Epithelial cell of alveolus of lung (primary cell): ENCODE measurements at places on chromosomes 2 and 18. TPM values are rescaled to one million over a fixed set of nuclear protein-coding genes. Genes with fewer than 3 reads are reported as not detected.

The PDE6D gene
- 15.7 and 20.4 TPM in 2 replicates for total RNA-seq

The CFAP210 gene
- not detected in 2 replicates for total RNA-seq

The RIOK3 gene
- 37.5 and 41.9 TPM in 2 replicates for total RNA-seq

The ADD2 gene
- total RNA-seq = 0.88 and 1.4 TPM in 2 replicates

The RSAD2 gene
- 1.4 TPM in 1 of 2 replicates, not detected in the other for total RNA-seq

The NEU2 gene
- not detected in 2 replicates for total RNA-seq

The SPATA3 gene
- not detected in 2 replicates for total RNA-seq

The LAMA1 gene
- 2.8 and 16.0 TPM in 2 replicates for total RNA-seq

The AGXT gene
- total RNA-seq = not detected in 2 replicates

The NAT8 gene
- not detected in 2 replicates for total RNA-seq

The IL18R1 gene
- 3.1 and 57.0 TPM in 2 replicates for total RNA-seq

The HOXD10 gene
- not detected in 2 replicates for total RNA-seq

The SPHKAP gene
- 0.08 and 0.26 TPM in 2 replicates for total RNA-seq

The GRB14 gene
- total RNA-seq = 1.3 TPM in 1 of 2 replicates, not detected in the other

The LOXHD1 gene
- not detected in 2 replicates for total RNA-seq

The MPPE1 gene
- 14.2 and 40.8 TPM in 2 replicates for total RNA-seq

The TCF23 gene
- not detected in 2 replicates for total RNA-seq

The RNF25 gene
- total RNA-seq = 24.0 and 24.7 TPM in 2 replicates

The HJURP gene
- 8.4 and 22.4 TPM in 2 replicates for total RNA-seq

The MTLN gene
- 31.9 and 55.6 TPM in 2 replicates for total RNA-seq

The DNAJC5G gene
- total RNA-seq = not detected in 2 replicates

The EML6 gene
- total RNA-seq = 0.65 TPM in 1 of 2 replicates, not detected in the other

The TNFAIP6 gene
- total RNA-seq = 32.4 and 48.5 TPM in 2 replicates

The ZSWIM2 gene
- not detected in 2 replicates for total RNA-seq

The GRHL1 gene
- total RNA-seq = 0.16 and 0.65 TPM in 2 replicates

The RAD51AP2 gene
- under 0.01 TPM in 1 of 2 replicates, not detected in the other for total RNA-seq

The DYSF gene
- total RNA-seq = 1.4 and 4.3 TPM in 2 replicates

The PELI1 gene
- 5.6 and 7.6 TPM in 2 replicates for total RNA-seq

The TMEM200C gene
- 2.5 and 7.7 TPM in 2 replicates for total RNA-seq

The POTEJ gene
- not detected in 2 replicates for total RNA-seq

The LINC00305 gene
- total RNA-seq = not detected in 2 replicates

The AGAP1 gene
- 8.0 and 13.8 TPM in 2 replicates for total RNA-seq

The PMS1 gene
- total RNA-seq = 12.7 and 15.1 TPM in 2 replicates

The PSTPIP2 gene
- total RNA-seq = 3.3 and 11.2 TPM in 2 replicates

The CD8B2 gene
- not detected in 2 replicates for total RNA-seq

The ATOH8 gene
- total RNA-seq = 5.3 and 63.2 TPM in 2 replicates

The AKAIN1 gene
- total RNA-seq = not detected in 2 replicates

The MEP1B gene
- not detected in 2 replicates for total RNA-seq

The STK17B gene
- total RNA-seq = 16.9 and 55.6 TPM in 2 replicates

The TBR1 gene
- total RNA-seq = under 0.01 and 0.32 TPM in 2 replicates

The VPS4B gene
- 25.7 and 36.1 TPM in 2 replicates for total RNA-seq

The GALNT13 gene
- total RNA-seq = under 0.01 and 0.78 TPM in 2 replicates

The PRSS56 gene
- 0.48 TPM in 1 of 2 replicates, not detected in the other for total RNA-seq

The SKA1 gene
- 3.7 and 15.9 TPM in 2 replicates for total RNA-seq

The HOXD3 gene
- total RNA-seq = not detected in 2 replicates

The CRYGC gene
- not detected in 2 replicates for total RNA-seq

The OR6B2 gene
- total RNA-seq = not detected in 2 replicates

The MSTN gene
- total RNA-seq = not detected in 2 replicates

The BCL2L11 gene
- total RNA-seq = 1.7 and 36.8 TPM in 2 replicates

The COLEC11 gene
- 2.9 and 3.5 TPM in 2 replicates for total RNA-seq

The LDAH gene
- total RNA-seq = 10.3 and 24.0 TPM in 2 replicates

The TEKT4 gene
- total RNA-seq = not detected in 2 replicates

The SMCHD1 gene
- total RNA-seq = 32.6 and 32.9 TPM in 2 replicates

The CHRND gene
- 2.7 TPM in 1 of 2 replicates, not detected in the other for total RNA-seq

The ALK gene
- total RNA-seq = not detected in 2 replicates

The CNDP2 gene
- total RNA-seq = 31.1 and 58.6 TPM in 2 replicates

The ALMS1 gene
- total RNA-seq = 12.9 and 16.7 TPM in 2 replicates
